SK-MEL-5 (cell line): ENCODE measurements at places on chromosomes 6 and 20. TPM values are rescaled to one million over a fixed set of nuclear protein-coding genes. Genes with fewer than 3 reads are reported as not detected.

WFDC12 gene
- total RNA-seq = not detected in 2 replicates

PLN gene
- not detected in 2 replicates for total RNA-seq

OGFR gene
- 58.3 and 65.2 TPM in 2 replicates for total RNA-seq

RIPPLY2 gene
- total RNA-seq = 3.8 and 4.5 TPM in 2 replicates

SRSF12 gene
- 0.13 and 0.21 TPM in 2 replicates for total RNA-seq

IRF4 gene
- 69.7 and 76.9 TPM in 2 replicates for total RNA-seq

SNRPB2 gene
- total RNA-seq = 186 and 206 TPM in 2 replicates

F13A1 gene
- total RNA-seq = 0.03 TPM in 1 of 2 replicates, not detected in the other

SYCP2L gene
- 5.6 and 6.2 TPM in 2 replicates for total RNA-seq

PRL gene
- not detected in 2 replicates for total RNA-seq

HSPA1L gene
- 0.29 TPM in 2 replicates for total RNA-seq
